ENCODE measurements at places on chromosomes 5 and 9.

DNA sequence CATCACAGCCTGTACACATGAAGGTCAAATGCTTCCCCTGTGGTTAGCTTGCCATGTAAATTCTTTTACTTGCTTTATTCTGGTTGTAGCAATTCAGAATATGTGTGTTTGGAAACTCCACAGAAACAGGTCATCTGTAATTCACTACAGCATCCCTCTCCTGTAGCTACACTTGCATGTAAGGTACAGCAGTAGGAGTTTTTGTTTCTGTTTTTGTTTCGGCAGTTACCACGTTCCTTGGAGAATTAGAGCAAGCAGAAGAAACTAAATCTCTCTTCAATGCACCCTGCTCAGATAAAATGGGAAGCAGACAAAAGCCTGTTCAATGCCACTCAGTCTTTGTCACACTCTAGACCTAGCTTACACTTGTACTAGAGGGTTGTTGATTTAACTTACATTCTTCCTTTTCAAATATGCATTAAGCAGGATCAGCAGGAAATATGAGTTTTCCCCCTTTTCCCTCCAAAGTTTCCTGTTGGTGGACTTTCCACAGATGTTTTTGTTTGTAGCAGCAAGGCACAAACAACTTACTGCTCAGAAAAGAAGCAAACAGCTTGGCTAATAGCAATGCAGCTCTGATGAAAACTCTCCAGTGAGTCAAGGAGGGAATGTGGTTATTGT is 80.9 kb downstream of the YIPF5 start:
- no peak for DNase-seq

GRCh38 chr9:105204416-105204815 is 40.0 kb upstream of the SLC44A1 start:
- no peak for DNase-seq

DNA sequence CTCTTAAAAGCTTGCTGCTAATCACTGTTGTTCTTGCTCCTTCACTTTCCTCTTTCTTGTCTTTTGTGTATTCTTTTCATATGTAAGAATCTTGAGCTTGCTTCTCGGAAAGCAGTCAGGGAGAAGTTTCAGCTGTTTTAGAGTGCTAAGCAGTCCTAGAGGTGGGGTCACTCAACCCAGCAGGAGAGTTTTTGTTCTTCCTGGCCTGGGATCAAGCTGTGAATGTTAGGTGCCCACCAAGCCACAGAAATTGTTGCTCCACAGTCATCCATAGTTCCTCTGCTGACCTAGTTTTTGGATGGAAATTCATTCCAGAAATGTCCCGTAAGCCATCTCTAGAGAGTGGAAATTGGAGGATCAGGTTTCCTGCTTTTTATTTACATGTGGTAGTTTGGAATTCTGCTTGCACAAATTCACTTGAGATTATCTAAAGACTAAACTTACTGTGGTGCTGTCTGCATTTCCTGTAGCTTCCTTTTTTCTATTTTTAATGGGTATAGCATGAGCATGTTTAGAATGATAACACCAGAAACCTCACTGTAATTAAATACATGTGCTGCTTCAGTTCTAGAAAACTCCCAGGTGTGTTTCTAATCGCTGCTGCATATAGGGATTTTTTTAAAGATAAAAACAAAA is 108.7 kb downstream of the MAST4 start:
- DNase-seq = no peak

GRCh38 chr9:26723486-26723885 is 169.1 kb downstream of the CAAP1 start:
- DNase-seq = peak; percentile 29

DNA sequence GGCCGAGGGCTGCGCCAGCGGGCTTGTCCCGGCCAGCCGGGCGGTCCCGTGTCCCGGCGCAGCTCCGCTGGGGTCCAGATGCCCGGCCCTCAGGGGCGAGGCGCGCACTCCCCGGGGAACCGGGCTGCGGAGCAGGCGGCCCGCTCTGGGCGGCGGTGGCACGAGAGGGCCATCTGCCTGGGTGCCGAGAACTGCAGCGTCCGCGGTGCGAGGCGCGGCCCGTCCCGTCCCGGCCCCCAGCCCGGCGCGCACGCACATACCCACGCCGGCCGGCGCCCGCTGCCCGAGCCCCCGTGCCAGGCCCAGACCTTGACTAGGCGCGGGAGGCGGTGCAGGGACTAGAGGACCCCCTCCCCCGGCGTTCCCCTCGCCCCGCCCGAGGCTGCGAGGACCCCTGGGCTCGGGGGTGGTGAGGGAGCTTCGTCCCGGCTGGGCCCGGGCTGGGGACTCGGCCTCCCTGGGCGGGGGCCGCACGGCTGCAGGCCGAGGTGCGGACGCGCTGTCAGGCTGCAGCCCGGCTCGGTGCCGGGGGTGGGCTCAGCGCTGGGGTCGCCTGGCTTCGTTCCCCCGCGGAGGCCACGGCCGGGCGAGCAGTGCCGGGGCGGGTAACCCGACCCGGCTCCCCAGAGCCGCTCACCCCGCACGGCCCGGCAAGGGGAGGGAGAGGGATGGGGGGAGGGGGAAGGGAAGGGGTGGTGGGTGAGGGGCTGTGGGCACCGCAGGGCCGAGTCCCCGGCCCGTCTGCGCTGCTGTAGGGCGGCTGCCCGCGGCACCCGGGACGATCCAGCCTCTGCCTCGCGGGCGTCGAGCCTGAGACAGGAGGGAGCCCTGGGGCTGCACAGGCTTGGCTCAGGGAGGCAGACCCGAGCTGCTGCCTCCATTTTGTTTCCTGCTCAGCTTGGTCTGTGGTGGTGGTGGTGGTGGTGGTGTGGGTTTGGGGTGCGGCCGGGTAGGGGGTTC is 1.2 kb upstream of the NSD1 start:
- DNase-seq = no peak

DNA sequence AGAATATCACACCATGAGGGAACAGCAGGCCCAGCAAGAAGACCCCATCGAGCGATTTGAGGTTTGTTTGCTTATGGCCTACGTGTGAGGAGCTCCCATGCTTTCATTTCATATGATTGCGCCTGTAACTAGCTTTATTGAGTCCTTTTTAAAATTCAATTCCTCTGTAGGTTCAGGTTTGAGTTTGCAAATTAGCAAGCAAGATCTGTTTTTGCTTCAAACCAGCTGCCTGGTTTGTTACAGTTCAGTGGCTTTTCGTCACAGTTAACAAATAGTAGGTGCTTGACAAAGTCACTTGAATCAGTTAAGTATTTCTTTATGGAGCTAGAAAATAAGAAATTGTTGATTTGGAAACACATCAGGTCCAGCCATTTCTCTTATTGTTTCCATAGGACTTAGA is 56.3 kb downstream of the GPR21 start:
- DNase-seq = no peak

GRCh38 chr5:54944364-54944763 is 41.0 kb downstream of the ESM1 start:
- peak; percentile 33 for DNase-seq

- no peak for DNase-seq
Measured at GRCh38 chr5:3180636-3181035, 415.0 kb upstream of the IRX1 start.

DNA sequence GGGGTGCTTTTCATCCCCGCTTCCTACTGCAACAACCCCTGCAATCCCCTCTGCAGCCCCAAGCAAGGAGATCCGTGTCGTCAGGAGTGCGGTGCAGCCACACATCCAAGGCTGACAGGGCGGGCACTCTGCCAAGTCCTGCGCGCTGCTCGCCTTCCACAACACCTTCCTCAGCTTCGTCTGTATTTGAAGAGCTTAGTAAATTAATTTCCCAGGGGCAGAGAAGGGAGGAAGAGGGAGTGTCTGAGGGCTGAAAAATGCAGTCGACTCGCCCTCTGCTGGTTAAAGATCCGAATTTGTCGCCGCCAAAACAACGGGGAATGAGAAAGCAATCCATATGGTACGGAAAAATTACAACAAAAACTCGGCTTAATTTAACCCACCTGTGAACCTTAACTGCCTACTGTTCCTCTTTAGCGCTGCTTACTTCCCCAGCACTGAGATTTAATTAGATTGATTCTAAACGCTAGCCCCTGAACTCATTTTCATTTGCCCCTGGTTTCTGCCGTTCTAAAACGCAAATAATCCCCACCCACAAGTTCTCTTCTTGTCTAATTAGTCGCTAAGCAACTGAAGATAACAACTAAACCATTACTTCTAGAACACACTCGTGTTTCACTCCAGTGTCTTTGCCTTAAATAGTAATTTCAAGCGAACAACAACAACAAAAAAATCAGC is 10.9 kb upstream of the PCDHB1 start:
- DNase-seq = no peak

DNA sequence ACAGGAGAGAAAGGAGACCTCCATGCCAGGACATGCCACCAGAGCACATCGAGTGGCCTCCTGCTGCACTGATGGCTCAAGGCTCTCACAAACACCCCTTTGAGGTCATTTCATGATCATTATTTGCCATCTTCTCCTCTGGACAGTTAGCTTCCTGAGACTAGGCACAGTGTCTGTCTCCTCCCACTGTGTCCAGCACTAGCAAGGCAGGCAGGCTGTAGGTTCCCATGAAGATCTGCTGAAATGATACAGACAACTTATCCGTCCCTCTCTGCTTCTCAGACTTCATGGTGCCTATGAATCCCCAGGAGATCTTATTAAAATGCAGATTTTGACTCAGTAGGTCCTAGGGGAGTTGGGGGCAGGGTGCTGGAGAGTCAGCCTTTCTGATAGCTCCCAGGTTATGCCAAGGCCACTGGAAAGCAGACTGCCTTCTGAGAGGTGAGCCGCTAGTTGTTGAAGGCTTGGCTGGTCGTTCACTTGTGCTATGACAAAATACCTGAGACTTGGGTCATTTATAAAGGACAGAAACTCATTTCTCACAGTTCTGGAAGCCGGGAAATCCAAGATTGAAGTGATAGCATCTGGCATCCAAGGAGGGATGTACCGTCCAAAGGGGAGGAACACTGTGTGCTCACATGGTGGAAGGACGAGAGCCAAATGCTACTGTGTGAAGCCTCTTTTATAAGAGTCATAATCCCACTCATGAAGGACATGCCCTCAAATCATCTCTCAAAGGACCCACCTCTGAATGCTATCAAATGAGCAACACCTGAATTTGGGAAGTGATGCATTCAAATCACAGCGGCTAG is 183.4 kb downstream of the SPOCK1 start:
- no peak for DNase-seq

- no peak for DNase-seq
Measured at GRCh38 chr5:154479944-154480750, 2.1 kb upstream of the HAND1 start.

GRCh38 chr9:135015565-135015964 is 71.9 kb upstream of the OLFM1 start:
- DNase-seq = no peak

DNA sequence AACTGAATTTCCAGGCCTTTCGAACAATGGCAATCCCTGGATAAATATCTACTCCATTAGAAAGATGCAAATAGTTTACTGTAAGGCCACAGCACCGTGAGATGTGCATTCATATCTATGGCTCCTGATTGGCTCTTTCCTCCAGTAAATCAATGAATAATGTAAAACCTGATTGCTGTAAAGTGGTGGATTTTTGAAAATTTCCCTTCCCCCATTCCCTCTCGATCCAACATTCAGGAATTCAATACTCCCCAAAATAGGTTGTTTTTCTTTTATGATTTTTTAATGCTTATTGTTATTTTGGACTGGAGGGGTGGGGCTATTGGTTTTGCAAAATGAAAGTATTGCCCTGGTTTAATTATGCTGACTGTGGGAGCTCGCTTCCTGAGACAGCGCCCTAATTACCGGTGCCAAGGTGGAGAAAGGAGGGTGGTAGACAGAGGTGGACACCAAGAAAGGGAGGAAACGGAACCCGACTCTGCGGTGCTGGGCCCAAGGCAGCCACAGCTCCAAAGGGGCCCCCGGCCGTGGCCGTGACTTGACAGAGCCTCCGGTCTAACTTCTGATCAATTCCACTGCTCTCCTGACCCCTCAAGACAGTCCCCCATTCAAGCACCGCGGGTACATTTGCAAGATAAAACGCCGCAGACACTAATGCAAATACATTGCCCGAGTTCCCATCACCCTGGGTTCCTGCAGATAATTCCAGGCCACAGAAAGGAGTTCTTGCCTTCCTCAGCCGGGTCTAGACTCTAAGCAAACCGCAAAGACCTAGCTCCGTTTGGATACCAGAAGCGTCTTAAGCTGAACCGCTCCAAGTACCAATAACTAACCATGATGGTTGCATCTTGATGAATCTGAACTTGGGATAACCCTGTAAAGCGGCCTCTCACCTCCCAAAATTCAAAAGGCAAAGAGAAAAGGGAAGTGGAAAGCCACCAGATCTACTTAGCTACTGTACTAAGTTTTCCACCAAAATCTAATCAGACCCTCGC is 211.2 kb downstream of the MEF2C start:
- no peak for DNase-seq

- no peak for DNase-seq
Measured at GRCh38 chr9:91073811-91074771, 272.5 kb downstream of the SYK start.

DNA sequence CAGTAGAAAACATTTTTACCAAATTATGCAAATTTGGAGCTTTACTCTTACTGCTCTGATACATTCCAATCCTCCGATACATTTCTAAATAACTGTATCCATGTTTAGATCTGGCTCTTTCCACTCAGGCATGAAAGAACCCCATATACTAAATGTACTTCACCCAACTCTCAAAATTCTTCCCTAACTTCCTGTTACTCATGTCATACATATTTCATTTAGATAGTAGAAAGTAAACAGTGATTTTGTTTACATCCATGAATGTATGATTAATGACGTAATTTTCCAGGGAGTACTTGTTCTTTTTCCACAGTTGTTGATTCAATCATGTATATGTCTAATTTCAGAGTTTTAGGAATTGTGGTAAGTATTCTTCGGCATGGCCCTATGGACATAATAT is 1426.5 kb upstream of the C9orf72 start:
- no peak for DNase-seq

DNA sequence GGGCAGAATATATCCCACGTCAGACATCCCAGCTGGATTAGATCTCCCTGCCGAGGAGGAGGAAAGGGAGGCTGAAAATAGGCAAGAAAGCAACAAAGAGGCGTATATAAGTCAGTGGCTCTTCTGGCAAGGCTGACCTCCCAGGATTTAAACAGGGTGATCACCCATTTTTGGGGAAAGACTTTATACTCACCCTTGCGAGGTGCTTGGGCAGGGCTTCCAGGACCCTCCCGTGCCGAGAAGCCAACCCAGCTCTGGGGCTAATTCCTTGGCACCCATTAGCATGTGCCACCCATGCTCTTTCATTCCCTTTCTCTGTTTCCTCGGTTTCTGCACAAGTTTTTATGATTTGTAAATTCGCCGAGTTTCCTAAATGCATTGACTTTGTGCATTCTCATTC is 230.2 kb upstream of the IRX2 start:
- no peak for DNase-seq

DNA sequence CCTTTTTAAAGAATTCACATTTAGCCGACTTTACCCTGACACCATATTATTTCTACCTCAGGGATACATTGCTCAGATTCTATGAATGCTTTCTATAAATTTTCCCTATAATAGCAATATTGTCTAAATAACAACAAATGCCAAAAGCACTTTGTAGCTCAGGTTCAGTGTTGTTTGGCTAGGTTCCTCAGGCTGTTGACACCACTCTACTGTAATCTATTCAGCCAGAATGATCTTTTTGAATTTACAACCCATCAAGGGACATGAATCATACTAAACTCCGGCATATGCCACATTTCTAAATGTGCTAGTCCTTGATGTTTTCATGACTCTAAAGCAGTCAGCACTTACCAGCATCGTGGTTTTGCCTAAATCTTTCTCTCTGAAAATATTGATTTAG is 641.5 kb upstream of the CDH10 start:
- DNase-seq = no peak

Measured in activated CD4-positive, alpha-beta T cell treated with anti-CD3 and anti-CD28 coated beads, Interleukin-2, amount 50 U/mL, for 48 hours (primary cell).